ENCODE measurements at places on chromosomes 1 and 21.
A peak's percentile ranks its signal among the peaks of the same experiment; 100 is the strongest.

GRCh38 chr1:114499478-114499877 lies 11.5 kb downstream of the TRIM33 start:
- DNase-seq: no peak

GRCh38 chr21:17540530-17540929 lies 27.7 kb downstream of the CXADR start:
- DNase-seq: no peak

- DNase-seq: no peak
These were observed 56.7 kb upstream of the GFI1 start for GRCh38 chr1:92543131-92544055.

GRCh38 chr1:180934563-180934962 lies 21.9 kb downstream of the KIAA1614 start:
- no peak for DNase-seq

GRCh38 chr1:145782272-145783099 lies 41.4 kb downstream of the RNF115 start:
- no peak for DNase-seq

GRCh38 chr1:185049670-185050069 lies 4.3 kb downstream of the RNF2 start:
- DNase-seq: no peak

GRCh38 chr1:18529714-18530113 lies 49.0 kb downstream of the KLHDC7A start:
- DNase-seq: no peak

DNA sequence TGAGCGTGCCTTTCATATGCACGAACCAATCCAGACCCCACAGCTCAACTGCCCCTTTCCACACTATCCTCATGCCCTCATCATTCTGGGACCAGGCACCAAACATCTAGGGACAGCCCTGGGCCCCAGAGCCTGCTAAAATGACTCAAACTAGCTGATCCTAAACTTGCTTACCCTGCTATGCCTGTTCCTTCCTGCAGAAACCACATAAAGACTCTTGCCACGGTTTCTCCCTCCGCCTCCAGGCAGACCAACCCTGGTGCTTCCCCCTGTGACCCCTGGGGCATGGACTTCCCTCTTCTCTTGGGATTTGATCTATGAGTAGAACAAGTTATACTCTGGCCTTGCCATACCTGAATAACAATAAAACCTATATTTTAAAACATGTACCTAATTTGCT lies 138.0 kb upstream of the CD34 start:
- DNase-seq: no peak

- no peak for DNase-seq
These were observed 322.7 kb upstream of the DUSP10 start for GRCh38 chr1:222064388-222065211.

GRCh38 chr1:29893806-29894205 lies 657.5 kb downstream of the PTPRU start:
- no peak for DNase-seq

GRCh38 chr1:98051065-98051675 lies 130.3 kb upstream of the DPYD start:
- peak; percentile 44 for DNase-seq

GRCh38 chr21:33024201-33025103 lies 1.3 kb upstream of the OLIG2 start:
- no peak for DNase-seq

- no peak for DNase-seq
These were observed 8.7 kb upstream of the CADM3 start for GRCh38 chr1:159162516-159163265.

DNA sequence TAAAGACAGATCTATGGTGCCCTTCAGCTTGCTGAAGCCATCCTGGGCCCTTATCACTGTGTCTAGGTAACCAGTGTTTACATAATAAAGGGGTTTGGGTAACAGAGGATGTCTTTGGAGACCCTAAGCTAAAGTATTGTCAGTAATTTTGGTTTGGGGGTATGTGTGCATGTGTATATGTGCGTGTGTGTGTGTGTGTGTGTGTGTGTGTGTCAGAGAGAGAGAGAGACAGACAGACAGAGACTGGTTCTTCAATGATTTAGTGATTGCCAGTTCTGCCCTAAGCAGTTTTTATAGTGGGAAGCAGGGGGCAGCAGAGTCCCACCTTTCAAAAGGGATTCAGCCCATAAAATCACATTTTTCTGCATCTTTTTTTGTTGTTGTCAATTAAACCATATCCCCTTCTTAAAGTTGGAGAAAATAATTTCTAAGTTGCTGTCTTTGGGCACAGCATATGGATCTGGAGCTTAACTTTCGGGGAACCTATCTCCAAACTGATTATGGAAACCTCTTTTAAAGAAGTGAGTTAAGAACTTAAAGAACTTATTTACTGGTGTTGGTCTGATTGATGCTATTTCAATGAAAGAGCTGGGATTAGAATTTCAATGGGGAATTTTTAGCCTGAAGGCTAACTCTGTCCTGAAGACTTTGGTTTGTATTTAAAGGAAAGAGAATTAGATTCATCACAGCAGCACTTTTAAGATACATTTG lies 51.1 kb downstream of the ZNF326 start:
- no peak for DNase-seq

DNA sequence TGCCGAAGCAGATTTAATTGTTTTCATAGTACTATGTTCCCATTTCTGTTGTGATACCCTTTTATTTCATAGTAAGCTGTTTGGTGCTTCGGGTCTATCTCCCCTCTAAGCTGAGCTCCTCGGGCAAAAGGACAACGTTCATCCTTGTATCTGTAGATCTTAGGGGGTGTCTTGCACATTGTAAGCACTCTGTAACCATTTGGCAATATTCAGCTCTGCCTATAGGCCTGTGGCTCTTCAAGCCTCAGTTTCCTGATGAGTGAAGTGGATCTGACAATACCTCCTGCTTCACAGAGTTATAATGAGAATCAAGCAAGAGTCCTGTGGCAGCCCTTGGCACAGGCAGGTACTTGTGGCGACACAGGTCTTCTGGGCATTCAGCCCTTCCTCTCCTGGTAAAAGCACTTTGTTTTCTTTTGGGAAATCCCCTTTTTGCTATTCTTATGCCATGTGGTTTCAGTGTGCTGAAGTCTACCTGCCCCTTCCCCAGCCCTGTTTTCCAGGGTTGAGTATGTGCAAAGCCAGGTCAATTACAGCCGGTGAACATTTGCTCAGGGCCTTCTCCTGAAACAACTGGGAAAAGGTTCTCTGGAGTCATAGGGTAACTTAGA lies 8.5 kb upstream of the EXO1 start:
- DNase-seq: no peak

DNA sequence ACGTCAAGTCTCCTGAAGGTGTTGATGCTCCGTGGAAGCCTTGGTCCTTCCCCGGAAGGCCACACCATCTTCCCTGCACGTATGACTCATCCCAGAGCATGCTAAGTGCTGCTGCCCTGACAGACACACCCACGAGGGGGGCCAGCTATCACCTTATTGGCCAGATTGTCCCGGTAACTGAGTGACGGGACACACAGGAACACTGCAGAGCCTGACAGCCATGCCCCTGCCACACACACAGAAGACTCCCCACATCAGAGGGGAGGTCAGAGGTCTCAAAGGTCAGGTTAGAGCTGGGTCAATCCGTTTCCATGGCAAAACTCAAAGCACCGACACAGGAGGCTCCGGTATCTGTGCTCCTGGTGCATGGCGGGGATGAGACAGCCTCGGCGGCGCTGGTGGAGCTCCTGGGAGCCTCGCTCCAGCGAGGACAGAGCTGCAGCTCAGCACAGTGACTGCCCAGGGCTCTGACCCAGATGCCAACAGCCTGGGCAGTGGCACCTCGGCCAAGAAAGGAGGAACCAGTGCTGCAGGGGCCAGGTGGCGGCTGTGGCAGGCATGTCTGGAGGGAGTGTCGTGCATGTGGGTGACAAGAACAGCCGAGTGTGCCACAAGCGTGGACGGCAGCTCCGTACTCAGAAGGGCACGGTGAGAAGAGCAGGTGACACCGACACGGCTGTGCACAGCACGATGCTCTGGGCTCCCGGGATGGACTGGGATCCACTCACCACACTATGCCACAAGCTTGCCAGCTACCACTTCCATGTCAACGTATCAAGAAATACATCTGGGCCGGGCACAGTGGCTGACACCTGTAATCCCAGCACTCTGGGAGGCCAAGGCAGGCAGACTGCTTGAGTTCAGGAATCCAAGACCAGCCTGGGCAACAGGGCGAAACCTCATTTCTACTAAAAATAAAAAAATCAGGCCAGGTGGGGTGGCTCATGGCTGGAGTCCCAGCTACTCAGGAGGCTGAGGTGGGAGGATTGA lies 14.8 kb upstream of the TMEM240 start:
- DNase-seq: no peak

DNA sequence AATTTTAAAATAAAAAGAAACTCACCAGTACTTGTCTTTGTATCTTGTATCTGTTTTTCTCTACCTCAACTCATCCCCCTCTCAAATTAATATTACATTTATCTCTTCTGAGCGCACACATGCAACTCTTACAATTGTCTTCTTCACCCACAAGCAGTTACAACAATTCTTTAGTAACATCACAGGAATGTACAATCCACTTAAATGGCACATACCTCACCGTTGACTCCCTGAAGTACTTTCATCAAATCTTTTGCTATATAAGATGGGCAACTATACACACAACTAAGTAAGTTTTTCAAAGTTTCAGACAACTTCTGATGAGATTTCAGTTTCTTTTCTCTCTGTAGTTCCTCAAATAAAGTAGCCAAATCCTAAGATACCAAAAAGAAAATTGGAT lies 28.3 kb downstream of the HEATR1 start:
- no peak for DNase-seq

- no peak for DNase-seq
These were observed 56.2 kb downstream of the ENAH start for GRCh38 chr1:225596736-225597135.
